Stimulated activated CD4-positive, alpha-beta T cell treated with anti-CD3 and anti-CD28 coated beads, TNF-alpha, amount 100 ng/mL, for 24 hours (primary cell): ENCODE measurements at places on chromosomes 2 and 18.

- DNase-seq, result no peak
Measured at GRCh38 chr18:76379226-76380126, 115.6 kb downstream of the ZNF516 start.

DNA sequence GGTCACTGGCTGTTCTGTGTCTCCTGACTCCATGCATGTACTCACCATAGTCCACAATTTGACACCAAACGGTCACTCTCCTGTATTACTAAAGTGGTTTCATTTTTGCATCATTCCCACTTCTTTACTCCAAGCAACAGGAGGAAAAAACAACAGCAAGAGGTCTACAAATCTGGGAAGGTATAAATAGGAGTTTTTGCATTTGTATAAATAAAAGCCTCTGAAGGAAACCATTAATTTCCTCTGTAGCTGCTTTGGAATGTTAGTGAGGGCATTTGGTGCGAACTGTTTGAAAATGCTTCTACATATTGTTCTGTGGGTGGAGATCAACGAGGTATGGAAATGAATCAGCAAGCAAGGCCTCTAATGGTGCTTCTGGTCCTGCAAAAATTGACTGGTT, 148.5 kb upstream of the DLX2 start:
- DNase-seq, result no peak

- no peak for DNase-seq
Measured at GRCh38 chr2:19046986-19047780, 311.2 kb downstream of the OSR1 start.

DNA sequence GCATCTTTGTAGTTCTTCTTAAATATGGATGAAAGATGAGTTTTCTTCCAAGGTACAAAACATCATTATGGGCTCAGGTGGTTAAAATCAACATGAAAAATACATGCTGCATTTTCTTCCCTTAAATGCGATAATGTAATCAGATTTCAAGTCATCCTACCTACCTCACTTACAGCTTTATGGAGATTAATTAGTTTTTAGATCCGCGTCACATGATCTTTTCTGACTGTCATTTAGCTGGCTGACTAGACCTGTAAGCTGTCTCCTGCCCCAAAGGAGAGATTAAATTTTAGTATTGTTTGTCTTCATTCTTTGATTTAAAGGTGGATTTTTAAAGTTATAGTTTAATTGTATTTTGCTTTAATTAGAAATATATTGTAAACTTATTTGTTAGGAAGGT, 678.0 kb upstream of the ZEB2 start:
- DNase-seq, result no peak

- no peak for DNase-seq
Measured at GRCh38 chr2:62482558-62483352, 23.2 kb downstream of the TMEM17 start.

- no peak for DNase-seq
Measured at GRCh38 chr2:126899616-126900185, 1.0 kb downstream of the TEX51 start.
